CD8-positive, alpha-beta T cell (primary cell): ENCODE measurements at places on chromosomes 7 and 10.

DNA sequence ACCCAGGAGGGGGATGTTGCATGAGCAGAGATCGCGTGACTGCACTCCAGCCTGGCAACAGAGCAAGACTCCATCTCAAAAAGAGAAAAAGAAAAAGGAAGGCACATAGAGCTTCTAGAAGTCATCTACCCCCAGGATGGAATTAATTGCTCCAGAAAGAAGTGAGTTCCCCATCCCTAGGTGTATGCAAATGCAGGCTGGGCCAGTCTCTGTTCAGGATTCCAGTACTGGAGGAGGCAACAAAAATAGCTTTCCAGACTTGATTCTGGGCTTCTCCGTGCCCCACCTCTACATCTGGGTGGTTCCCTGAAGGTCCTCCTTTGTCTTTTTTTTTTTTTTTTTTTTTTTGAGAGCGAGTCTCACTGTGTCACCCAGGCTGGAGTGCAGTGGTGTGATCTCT is 28.6 kb downstream of the CASTOR2 start:
- DNase-seq = no peak

GRCh38 chr10:91907914-91908336 is 1.4 kb downstream of the FGFBP3 start:
- no peak for DNase-seq

- peak; percentile 6 for DNase-seq
Observed at GRCh38 chr7:106126170-106126938, 14.2 kb upstream of the SYPL1 start.

DNA sequence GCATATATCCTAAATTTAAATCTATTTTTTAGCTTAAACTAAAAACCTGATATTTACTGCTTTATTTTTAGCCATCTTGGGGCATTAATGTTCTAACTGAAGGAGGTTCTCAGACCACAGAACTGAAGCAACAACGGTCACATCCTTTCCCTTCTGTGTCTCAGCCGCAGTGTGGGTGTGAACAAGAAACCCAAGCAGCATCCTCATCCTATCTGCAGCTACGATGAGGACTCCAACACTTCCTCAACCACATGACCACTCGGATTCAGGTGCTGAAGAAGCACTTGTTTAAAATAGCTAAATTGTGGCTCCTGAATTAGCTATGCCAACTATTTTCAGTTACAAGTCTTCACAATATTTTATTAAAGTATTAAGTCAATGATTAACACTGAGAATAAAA is 5.3 kb downstream of the ESYT2 start:
- DNase-seq = peak; percentile 95

DNA sequence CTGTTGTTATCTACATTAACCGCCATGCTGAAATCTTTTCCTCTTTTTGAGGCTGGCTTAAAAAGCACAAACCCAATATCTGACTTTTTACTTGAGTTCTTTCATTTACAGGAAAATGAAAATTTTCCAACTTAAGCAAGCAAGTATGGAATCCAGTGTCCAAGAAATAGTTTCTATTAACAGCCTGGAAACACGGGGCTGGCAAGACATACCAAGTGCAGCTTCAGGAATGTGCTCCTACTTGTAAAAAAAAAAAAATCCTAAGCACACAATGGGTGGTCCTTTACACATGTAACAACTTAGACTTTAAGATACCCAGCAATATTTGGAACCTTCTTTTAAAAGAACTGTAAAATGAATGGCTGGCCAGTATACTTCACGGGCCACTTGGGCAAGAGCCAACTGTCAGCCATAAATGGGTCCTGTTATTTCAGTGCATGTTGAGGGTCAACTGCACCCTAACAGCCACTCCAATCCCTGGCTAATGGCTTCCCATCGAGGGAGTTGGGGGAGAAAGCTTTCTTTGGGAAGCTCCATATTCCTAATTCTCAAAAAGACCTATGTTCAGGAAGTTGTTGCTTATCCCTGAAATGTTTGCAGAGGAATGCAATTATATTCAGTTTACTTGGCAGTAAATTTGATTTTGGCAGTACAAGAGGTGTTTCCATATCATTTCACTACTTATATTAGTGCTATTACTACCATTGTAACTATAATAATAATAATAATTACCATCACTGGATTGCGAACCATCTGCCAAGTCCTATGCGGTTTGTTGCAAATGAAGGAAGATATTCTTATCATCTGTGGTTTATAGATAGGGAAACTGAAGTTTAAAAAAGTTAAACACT is 236.4 kb upstream of the TMEM72 start:
- DNase-seq = no peak

- DNase-seq = no peak
Observed at GRCh38 chr10:58107506-58107905, 160.2 kb downstream of the IPMK start.
